Fibroblast of pulmonary artery (primary cell): ENCODE measurements at places on chromosomes 5 and 9.

GRCh38 chr9:69829484-69829883 is 8.9 kb downstream of the CFAP95 start:
- no peak for DNase-seq

DNA sequence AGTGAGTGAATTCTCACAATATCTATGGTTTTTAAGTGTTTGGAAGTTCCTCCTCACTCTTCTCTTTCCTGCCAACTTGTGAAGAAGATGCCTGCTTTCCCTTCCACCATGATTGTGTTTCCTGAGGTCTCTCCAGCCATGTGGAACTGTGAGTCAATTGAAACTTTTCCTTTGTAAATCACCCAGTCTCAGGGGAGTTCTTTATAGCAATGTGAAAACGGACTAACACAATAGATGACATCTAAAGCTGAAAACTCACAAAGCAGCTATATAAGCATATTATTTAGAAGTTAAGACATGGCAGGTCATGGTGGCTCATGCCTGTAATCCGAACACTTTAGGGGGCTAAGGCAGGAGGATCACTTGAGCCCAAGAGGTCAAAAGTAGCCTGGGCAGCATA is 130.2 kb downstream of the ARRDC3 start:
- no peak for DNase-seq

DNA sequence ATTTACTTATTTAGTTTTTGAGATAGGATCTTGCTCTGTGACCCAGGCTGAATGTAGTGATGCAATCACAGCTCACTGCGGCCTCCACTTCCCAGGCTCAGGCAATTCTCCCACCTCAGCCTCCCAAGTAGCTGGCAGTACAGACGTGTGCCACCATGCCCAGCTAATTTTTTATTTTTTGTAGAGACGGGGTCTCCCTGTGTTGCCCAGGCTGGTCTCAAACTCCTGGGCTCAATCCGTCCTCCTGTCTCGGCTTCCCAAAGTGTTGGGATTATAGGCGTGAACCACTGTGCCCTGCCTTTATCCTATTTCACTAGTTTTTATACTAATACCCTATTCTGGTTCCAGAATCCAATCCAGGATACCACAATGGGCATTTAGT is 6.8 kb downstream of the RPS14 start:
- no peak for DNase-seq

GRCh38 chr9:87585123-87585855 is 87.6 kb downstream of the DAPK1 start:
- no peak for DNase-seq
